A172 (cell line): ENCODE measurements at places on chromosomes 16 and 17.
A peak's percentile ranks its signal among the peaks of the same experiment; 100 is the strongest.

DNA sequence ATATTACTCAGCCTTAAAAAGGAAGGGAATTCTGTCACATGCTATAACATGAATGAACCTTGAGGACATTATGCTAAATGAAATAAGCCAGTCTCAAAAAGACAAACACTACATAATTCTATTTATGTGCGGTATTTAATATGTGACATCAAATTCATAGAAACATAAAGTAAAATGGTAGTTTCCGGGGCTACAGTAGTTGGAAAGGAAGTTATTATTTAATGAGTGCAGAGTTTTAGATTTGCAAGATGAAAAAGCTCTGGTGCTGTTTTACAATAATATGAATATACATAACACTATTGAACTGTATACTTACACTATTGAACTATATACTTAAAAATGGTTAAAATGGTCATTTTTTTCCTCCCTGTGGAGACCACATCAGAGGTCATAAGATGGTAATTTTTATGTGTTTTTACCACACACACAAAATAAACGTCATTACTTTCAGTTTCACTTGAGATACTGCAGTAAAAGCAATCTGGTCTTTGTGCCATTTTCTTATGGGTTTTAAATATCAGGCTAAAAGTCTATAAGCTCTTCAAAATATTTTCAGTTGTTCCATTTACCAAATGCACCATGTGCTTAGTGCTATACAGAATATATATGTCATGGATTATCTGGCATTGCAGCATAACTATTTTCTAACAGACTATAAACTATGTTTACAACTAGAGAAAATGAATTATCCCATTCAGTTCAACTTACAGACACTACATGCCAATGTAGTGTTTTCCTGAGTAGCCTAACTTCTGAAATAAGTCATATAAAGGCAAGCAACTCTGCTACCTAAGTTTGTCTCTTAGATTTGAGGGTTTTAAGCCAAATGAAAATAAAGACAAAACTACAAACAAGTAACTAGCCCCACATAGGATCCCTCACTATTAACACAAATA is 90.9 kb downstream of the SPAG9 start:
- peak; percentile 41 for DNase-seq

DNA sequence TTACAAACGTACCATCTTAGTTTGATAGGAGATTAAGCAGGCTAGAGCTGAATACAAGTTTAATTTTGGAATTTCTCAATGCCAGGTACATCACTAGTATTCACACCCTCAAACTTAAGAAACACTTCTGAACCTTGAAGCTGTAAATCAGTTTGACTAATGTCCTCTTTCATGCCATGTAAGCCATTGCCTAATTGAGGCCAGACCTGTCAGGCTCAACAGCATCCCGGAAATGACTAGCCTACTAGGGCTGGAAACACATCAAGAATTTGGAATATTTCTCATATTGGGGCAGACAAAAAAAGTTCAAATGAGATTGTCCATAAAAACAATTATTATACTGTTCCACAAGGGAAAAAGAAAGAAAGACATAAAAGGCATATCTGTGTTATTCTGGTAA is 1.7 kb downstream of the USP32 start:
- DNase-seq: peak; percentile 71

- DNase-seq: no peak
Observed at GRCh38 chr16:80375973-80376372, 164.8 kb upstream of the DYNLRB2 start.

- DNase-seq: no peak
Observed at GRCh38 chr16:52073024-52073423, 473.9 kb downstream of the TOX3 start.

DNA sequence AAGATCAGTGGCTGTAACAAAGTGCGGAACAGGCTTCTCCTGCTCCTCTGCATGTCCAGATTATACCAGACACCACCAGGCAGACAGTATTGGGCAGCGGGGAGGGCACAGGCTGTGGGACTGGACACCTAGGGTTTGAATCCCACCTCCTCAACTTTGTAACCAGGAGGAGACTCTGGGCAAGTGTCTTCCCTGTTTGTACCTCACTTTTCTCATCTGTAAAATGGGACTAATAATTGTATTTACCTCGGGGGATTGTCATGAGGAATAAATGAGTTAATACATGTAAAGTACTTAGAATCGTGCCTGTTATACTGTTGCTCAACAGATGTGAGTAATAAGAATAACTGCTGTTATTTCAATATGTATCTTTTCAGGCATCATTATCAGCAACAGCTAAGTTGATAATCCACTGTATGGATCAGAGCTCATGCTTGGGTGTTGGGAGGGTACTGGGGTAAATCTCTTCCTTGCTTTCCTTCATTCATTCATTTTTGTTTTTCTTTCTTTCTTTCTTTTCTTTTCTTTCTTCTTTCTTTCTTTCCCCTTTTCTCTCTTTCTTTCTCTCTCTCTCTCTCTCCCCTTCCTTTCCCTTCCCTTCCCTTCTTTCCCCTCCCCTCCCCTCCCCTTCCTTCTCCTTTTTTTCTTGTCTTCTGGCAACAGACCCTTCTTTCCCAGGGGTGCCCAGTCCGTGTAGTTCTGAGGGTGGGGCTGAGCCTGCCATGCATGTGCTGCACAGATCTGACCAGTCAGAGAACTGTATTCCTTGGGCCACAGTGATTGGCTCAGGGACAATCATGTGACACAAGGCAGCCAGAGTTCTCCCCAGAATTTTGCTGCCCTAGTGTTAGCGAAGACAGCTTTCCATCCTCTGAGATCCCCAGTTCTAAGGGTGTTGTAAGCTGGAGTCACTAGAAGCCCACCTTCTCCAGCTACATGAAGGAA is 25.3 kb upstream of the BRD7 start:
- DNase-seq: no peak

DNA sequence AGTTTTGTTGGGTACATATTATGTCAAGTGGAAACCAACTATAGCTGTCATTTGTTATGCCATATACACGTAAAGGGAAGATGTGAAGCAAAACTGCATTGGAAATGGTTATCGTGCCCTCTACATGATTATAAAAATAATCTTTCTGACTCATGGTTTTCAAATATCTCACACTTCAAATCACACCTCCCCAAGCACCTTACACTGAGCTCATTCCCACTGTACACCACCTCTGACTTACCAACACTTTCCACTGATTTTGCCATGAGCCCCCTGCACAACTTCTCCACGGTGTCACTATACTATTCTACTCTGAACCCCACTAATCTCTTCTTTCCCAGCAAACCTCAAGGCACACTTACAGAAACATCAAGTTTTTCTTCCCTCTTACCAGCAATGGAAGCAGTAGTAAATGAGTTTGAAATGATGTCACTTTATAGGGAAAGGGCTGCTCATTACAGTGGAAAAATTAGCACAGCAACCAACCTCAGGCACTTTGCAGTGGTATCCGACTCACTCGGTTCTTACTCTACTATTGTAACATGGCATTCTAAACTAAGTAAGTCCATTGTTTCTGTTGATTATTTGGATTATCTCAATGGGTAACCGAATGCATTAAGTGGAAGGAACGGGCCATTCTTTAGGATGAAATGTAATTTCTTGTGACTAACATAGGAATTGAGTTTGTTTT is 18.7 kb downstream of the ZNF821 start:
- no peak for DNase-seq

DNA sequence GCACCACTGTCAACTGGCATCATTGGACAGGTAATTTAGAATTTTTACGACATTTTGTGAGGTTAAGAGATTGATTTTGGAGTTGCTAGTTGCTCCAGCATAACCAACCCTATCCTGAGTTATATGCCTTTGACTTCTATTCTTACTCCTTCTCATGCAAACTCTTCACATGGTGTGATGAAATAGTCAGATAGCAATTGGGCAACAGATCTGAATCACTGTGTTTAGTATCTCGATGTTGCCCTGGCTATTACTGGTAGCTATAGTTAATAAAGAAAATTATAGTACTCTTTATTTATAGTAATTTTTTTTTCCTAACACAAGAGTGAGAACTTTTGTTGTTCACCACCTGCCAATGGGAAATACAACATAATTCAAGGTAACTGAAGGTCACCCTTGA is 494.8 kb upstream of the TOM1L1 start:
- DNase-seq: no peak

DNA sequence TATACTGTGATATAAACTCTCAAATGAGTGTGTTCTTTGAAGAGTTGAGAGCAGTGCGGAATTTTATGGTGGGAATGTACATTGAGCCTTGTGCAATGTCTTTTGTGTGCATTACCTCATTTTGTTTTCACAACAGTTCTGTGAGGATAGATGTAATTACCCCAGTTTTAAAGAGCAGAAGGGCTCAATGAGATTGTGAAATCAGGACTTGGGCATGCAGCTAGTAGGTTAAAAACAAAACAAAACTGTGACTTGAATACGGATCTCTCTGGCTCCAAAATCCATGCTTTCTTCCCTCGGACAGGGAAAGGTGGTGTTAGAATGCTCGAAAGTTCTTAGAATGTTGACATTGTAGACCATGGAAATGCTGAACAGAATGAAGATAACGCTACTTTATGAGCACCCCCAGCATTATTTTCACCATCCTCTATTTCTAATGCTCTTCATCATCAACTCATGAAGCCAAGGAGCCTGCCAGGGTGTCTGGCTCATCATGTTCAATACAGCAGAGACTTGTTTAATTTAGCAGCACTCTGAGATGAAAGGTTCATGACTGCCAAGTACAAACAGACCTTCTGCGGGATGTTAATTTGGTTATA is 17.1 kb downstream of the MRTFB start:
- DNase-seq: no peak

- no peak for DNase-seq
Observed at GRCh38 chr16:85607321-85607765, 5.8 kb upstream of the GSE1 start.

DNA sequence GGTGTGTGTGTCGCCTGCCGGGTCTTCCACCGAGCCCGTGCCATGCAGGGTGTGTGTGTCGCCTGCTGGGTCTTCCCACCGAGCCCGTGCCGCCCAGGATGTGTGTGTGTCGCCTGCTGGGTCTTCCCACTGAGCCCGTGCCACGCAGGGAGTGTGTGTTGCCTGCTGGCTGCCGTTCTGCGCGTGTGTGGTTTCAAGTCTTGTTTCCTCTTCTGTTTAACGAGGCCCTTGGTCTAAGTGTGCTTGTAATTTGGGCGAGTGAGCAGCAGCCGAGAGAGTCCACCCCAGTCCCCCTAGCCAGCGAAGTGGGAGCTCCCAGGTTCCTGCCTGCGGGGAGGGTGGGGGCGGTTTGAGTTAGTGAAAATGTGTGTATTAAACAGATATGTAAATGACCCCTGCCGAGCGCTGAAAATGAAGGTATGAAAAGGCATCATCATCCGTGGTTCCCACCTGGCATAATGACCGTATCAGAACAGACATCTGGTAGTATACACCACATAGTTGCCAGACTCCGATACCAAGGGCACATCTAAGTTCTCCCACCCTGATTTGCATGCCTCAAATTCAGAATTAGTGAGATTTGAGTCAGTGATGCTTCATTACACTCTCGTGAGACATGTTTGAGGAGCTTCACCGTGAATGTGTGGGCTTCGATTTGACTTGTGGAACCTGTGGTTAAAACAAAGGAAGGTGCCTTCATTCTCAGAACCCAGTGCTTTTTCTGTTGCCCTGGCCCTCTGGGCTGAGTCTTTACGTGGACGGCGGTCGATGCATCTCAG is 114.5 kb upstream of the CHMP6 start:
- DNase-seq: no peak

DNA sequence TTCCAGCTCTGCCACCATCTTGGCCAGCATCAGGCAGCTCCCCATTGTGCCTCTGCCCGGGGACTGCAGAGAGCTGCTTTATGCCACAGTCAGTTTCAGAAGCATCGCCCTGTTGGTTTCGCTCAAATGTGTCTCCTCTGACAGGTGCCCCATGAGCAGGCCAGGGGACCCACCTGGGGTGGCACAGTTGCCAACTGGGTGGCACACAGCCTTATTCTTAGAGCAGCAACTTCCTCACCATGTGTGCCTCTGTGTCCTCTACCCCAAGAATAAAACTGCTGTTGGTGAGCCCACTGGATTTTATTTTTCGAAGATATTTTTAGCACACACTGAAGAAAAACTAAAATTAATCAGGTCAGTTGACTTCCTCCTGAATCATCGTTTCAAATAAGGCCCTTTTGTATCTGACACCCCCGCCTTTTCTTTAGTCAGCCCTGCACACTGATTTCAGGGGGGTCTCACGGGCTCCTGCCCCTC is 44.9 kb upstream of the CACNG5 start:
- DNase-seq: no peak

- DNase-seq: no peak
Observed at GRCh38 chr16:51577621-51578303, 426.7 kb upstream of the SALL1 start.

GRCh38 chr16:21685034-21685455 is 21.3 kb downstream of the OTOA start:
- DNase-seq: no peak

DNA sequence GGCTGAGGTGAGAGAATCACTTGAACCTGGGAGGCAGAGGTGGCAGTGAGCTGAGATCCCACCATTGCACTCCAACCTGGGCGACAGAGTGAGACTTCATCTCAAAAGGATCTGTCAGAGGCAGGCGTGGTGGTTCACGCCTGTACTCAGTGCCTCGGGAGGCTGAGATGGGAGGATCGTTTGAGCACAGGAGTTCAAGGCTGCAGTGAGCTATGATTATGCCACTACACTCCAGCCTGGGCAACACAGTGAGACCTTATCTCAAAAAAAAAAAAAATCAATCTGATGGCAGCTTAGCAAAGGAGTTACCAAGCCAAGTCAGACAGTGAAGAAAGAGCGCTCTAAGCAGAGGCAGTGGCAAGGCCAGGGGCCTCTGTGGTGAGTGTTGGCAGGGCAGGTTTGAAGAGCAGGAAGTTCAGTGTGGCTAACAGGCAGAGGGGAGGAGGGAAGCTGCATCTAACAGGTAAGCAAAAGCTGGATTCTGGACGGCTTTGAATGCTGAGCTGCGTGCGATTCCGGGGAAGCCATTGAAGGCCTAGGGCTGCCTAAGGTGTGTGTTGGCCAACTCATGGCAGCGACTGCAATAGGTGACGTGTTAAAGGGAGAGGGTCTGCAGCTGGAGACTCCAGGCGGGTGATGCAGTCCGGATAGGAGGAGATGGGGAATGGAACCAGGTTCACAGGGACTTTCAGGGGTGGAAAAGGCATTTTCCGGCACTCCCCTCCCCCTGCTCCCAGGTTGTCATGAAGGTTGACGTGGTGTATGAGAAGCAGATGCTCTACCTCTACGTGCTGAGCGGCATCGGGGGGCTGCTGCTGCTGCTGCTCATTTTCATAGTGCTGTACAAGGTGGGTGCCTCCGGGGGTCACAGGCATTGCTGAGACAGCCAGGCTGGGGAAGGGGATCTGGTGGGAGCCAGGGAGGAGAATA is 7.0 kb downstream of the ZNF768 start:
- no peak for DNase-seq

GRCh38 chr17:59621771-59622170 is 2.1 kb downstream of the CLTC start:
- DNase-seq: no peak

- DNase-seq: no peak
Observed at GRCh38 chr16:6428861-6429260, 903.8 kb upstream of the RBFOX1 start.
